Breast epithelium (tissue), 4 donors: ENCODE measurements at places on chromosomes 7 and 10.

- DNase-seq, result no peak
- no peak overlapping the region for H3K27ac ChIP-seq
- H3K27me3 ChIP-seq, result peaks cover 8% of the 10 kb centered on the region
- H3K4me1 ChIP-seq, result no peaks in the 10 kb centered on the region
- H3K36me3 ChIP-seq, result no peaks in the 10 kb centered on the region
These were observed 51.6 kb downstream of the PRLHR start for GRCh38 chr10:118543714-118544400.

GRCh38 chr10:126259760-126260479, 128.4 kb downstream of the ADAM12 start:
- no peaks in the 10 kb centered on the region for H3K36me3 ChIP-seq
- H3K27ac ChIP-seq, result no peak overlapping the region
- no peak overlapping the region for H3K4me3 ChIP-seq
- no peaks in the 10 kb centered on the region for H3K27me3 ChIP-seq

- H3K4me3 ChIP-seq, result no peak overlapping the region
- DNase-seq, result no peak
- no peaks in the 10 kb centered on the region for H3K27me3 ChIP-seq
- no peaks in the 10 kb centered on the region for H3K36me3 ChIP-seq
- no peak overlapping the region for H3K27ac ChIP-seq
These were observed 70.6 kb downstream of the KCNMA1 start for GRCh38 chr10:77566914-77567566.

- no peaks in the 10 kb centered on the region for H3K36me3 ChIP-seq
- no peaks in the 10 kb centered on the region for H3K27me3 ChIP-seq
- no peak for DNase-seq
- no peaks in the 10 kb centered on the region for H3K4me1 ChIP-seq
- peak overlapping the region; percentile 90 for H3K27ac ChIP-seq
These were observed 32.5 kb upstream of the EPC1 start for GRCh38 chr10:32379318-32379949.

- no peak for DNase-seq
- no peaks in the 10 kb centered on the region for H3K36me3 ChIP-seq
- no peak overlapping the region for H3K27ac ChIP-seq
- H3K4me3 ChIP-seq, result no peak overlapping the region
These were observed 224.2 kb upstream of the AUTS2 start for GRCh38 chr7:69374044-69374425.

DNA sequence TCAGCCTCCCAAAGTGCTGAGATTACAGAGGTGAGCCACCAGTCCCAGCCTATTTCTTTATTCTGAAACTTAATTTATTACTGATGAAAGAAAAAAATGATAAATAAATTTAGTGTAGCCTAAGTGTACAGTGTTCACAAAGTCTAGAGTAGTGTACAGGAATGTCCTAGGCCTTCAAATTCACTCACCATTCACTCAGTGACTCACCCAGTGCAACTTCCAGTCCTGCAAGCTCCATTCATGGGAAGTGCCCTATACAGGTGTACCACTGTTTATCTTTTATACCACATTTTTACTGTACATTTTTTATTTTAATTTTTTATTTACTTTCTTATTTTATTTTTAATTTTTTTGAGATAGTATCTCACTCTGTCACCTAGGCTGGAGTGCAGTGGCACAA, 12.2 kb downstream of the MRLN start:
- no peaks in the 10 kb centered on the region for H3K27me3 ChIP-seq
- no peak overlapping the region for H3K4me3 ChIP-seq
- no peaks in the 10 kb centered on the region for H3K4me1 ChIP-seq
- DNase-seq, result no peak
- no peak overlapping the region for H3K27ac ChIP-seq
- no peaks in the 10 kb centered on the region for H3K36me3 ChIP-seq

- DNase-seq, result no peak
- H3K4me1 ChIP-seq, result no peaks in the 10 kb centered on the region
- H3K36me3 ChIP-seq, result no peaks in the 10 kb centered on the region
- no peaks in the 10 kb centered on the region for H3K27me3 ChIP-seq
These were observed 446.5 kb downstream of the INHBA start for GRCh38 chr7:41256186-41256945.
